ENCODE measurements at places on chromosomes 2 and 18.

GRCh38 chr2:128722489-128722888 is 403.8 kb upstream of the HS6ST1 start:
- no peaks in the 10 kb centered on the region for H3K36me3 ChIP-seq
- H3K27ac ChIP-seq: no peak overlapping the region
- no peak overlapping the region for H3K4me3 ChIP-seq
- peaks cover 17% of the 10 kb centered on the region for H3K4me1 ChIP-seq

DNA sequence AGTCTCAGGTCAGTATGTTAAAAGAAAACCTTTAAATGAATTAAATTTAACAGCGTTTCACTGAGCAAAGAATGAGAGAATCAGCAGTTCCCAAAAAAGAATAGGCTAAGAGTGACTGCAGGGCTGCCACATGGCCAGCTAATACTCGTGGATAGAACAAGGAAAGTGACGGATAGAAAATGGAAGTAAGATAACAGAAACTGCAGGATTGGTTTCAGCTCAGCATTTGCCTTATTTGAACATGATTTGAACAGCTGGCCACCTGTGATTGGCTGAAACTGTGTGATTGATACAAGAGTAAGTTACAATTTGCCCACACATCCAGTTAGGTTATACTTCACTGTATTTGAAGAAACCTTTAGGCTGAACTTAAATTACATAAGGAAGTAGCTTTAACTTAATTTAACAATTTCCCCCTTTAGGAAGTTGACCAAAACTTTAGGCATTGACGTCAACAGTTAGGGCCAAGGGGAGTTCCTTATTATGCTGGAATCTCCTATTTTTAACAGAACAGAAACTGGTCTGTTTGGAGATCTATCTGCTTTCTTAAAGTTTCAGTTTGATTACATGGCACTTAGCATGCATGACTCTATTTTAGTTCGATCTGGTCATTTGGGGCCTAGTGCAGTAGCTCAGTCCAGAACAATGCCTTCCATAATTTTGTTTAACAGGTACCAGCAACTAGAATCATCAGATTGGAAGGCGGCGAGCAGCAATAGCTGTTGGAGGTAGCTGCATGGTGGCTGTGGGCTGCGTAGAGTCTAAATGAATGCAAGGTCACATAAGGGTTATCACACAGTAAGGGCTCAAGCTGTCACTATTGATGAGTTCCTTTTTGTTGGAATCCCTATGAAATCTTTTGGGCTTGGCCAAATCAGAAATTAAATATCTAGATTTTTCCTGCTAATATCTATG is 143.4 kb downstream of the TRIM43 start:
- H3K27ac ChIP-seq: no peak overlapping the region
- H3K4me1 ChIP-seq: no peaks in the 10 kb centered on the region
- peaks cover 33% of the 10 kb centered on the region for H3K27me3 ChIP-seq
- DNase-seq: no peak

- H3K27ac ChIP-seq: no peak overlapping the region
- H3K27me3 ChIP-seq: no peaks in the 10 kb centered on the region
- DNase-seq: no peak
Observed at GRCh38 chr18:55384551-55385275, 203.3 kb downstream of the TCF4 start.

- H3K27me3 ChIP-seq: no peaks in the 10 kb centered on the region
- H3K4me1 ChIP-seq: peaks cover 5% of the 10 kb centered on the region
- H3K36me3 ChIP-seq: no peaks in the 10 kb centered on the region
- H3K27ac ChIP-seq: no peak overlapping the region
- no peak for DNase-seq
Observed at GRCh38 chr2:142170847-142171246, 40.0 kb upstream of the LRP1B start.

DNA sequence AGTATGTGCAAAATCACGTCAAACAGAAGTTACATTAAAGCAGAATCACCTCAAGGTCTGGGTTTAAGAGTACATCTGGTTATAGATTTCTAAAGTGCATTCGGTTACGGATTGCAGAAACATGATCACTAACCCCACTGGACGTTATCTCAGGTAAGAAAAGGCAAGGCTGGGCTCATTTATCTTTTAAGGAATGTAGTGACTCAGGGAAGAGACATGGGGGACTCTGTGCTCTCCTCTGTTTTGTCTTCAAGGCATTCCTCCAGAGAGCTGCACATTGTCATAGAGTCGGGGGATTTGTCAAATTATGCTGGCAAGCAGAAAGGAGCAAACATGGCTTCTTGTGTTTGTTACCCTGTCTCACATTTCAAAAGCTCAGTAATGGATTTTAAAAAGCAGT is 14.3 kb downstream of the WDSUB1 start:
- H3K27ac ChIP-seq: peak overlapping the region; percentile 97
- peaks cover 28% of the 10 kb centered on the region for H3K36me3 ChIP-seq

GRCh38 chr2:140988597-140988996 is 1142.2 kb downstream of the LRP1B start:
- no peaks in the 10 kb centered on the region for H3K27me3 ChIP-seq
- no peak overlapping the region for H3K27ac ChIP-seq
- no peaks in the 10 kb centered on the region for H3K36me3 ChIP-seq
- H3K4me3 ChIP-seq: no peak overlapping the region
- H3K4me1 ChIP-seq: no peaks in the 10 kb centered on the region

- DNase-seq: no peak
- H3K4me3 ChIP-seq: no peak overlapping the region
- H3K27me3 ChIP-seq: no peaks in the 10 kb centered on the region
- H3K27ac ChIP-seq: peak overlapping the region; percentile 74
- peaks cover 17% of the 10 kb centered on the region for H3K36me3 ChIP-seq
- H3K4me1 ChIP-seq: peaks cover 19% of the 10 kb centered on the region
Observed at GRCh38 chr2:217972490-217972889, 30.3 kb downstream of the TNS1 start.

- peaks cover 23% of the 10 kb centered on the region for H3K4me1 ChIP-seq
- no peak for DNase-seq
- H3K36me3 ChIP-seq: no peaks in the 10 kb centered on the region
- no peak overlapping the region for H3K27ac ChIP-seq
- H3K27me3 ChIP-seq: peaks cover 2% of the 10 kb centered on the region
Observed at GRCh38 chr2:24985511-24985910, 13.8 kb upstream of the DNAJC27 start.

- no peak overlapping the region for H3K4me3 ChIP-seq
- no peak overlapping the region for H3K27ac ChIP-seq
- peaks cover 16% of the 10 kb centered on the region for H3K4me1 ChIP-seq
- no peaks in the 10 kb centered on the region for H3K27me3 ChIP-seq
Observed at GRCh38 chr2:145190031-145190703, 670.2 kb upstream of the ZEB2 start.

GRCh38 chr2:203126996-203127395 is 111.8 kb upstream of the CYP20A1 start:
- peak overlapping the region; percentile 91 for H3K27ac ChIP-seq
- DNase-seq: no peak
- no peak overlapping the region for H3K4me3 ChIP-seq
- peaks cover 14% of the 10 kb centered on the region for H3K4me1 ChIP-seq
- H3K36me3 ChIP-seq: peaks cover 21% of the 10 kb centered on the region

DNA sequence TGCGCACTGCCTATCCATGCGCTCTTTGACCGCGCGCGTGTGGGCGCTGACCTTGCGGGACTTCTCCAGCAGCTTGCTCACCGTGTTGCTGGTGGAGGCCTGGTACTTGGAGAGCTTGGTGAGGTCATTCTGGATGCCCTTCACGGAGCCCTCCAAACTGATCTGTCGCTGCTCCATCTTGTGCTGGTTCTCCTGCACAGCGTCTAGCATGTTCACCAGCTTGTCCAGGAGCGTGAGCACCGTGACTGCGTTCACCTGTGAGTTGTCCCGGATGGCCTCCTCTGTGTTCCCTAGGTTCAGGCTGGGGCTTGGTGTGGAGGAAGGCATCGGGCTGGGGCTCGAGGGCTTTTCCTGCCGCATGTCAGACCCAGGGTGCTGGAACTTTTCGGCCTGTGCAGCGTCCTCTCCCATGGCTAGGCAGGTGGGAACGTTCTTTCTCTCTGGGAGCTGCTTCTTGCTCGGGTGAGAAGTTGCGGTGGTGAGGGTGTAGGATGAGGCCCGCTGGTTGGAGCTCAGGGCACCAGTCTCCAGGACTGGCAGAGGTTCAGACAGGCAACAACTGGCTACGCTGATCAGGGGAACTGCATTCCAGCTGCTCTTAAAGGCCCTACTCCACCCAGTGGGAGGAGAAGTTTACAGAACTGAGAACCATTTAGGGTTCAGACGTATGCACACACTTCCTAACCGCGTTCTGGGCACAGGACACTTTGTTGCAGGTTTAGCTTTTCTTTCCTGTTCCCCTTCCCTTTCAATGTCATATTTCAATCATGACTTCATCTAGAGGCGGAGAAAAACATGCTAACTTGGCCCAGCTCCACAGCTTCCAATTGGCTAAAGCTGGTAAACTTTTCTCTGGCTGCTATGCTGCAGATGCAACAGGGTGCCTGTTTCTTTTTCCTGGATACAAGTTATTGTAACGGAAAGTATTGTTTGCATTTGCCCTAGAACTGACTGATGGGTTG is at the start of gene CAVIN2:
CAVIN2 (minus strand) TSS at position 574 of the 962 bp plus-strand sequence; CDS start at position 411, 163 bp downstream.
- no peak for DNase-seq
- peak within 1 kb of the TSS; percentile 47 for H3K27ac ChIP-seq
- no peak within 1 kb of the TSS for H3K4me3 ChIP-seq
- H3K27me3 ChIP-seq: no peaks in the 10 kb centered on the region
- no peaks in the 10 kb centered on the region for H3K36me3 ChIP-seq
- H3K4me1 ChIP-seq: peaks cover 34% of the 10 kb centered on the region

DNA sequence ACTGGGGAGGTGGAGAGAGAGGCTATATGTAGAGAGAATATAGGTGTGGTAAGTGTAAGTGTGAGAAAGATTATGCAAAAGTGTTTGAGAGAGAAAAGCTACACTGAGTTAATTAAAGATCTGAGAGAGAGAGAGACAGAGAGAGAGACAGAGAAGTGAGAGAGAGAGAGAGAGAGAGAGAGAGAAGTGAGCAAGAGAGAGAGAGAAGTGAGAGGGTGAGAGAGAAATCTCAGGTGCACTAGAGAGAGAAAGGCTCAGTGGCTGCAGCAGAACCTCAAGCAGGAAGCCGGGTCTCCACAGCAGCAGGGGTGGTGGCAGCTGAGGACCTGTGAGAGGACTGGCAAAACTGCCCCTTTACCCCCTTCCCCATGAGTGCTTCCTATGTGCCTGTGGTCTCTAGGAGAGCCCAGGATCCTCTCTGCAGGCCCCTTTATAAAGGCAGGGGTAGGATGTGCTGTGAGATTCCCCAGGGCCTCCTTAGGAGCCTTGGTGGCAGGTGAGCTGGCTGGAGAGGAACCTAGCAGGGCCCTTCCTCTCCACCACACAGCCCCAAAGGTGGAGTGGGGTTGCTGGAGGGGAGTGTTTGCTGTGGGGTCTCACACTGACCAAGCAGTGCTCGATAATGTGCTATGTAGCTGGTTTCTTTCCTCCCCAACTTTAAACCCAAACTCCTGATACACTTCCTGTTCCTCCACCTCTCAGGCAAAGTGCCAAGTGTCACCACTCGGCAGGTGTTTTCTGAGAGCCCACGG is 52.6 kb downstream of the SLC4A5 start:
- H3K4me3 ChIP-seq: no peak overlapping the region
- H3K27me3 ChIP-seq: no peaks in the 10 kb centered on the region
- DNase-seq: no peak
- H3K27ac ChIP-seq: no peak overlapping the region

DNA sequence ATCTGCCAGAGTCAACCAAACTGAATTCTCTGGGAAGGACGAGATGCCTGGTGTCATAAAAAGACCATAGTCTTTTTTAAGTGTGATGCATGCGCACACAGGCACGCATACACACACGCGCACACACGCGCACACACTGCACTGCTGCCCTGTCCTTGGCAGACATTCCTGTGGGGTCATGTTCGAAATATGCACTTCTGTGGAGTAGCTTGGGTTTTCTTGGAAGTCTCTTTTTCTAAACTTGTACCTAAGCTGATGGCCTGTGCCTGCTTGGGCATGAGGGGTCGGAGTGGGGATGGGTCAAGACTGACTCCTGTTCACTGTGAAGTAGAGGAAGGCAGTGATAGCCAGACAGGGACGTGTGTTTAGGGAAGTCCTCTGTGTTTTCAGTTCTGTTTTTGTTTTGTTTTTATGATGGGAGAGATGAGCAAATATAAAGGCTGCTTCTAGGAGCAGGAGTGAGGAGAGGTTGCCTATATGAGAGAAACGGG is 4.0 kb upstream of the RMC1 start:
- H3K27ac ChIP-seq: no peak overlapping the region
- H3K36me3 ChIP-seq: no peaks in the 10 kb centered on the region
- no peak for DNase-seq
- peaks cover 15% of the 10 kb centered on the region for H3K4me1 ChIP-seq
- H3K27me3 ChIP-seq: no peaks in the 10 kb centered on the region

GRCh38 chr2:68837164-68837860 is 33.9 kb downstream of the BMP10 start:
- H3K4me3 ChIP-seq: no peak overlapping the region
- H3K27ac ChIP-seq: no peak overlapping the region
- H3K27me3 ChIP-seq: peaks cover 8% of the 10 kb centered on the region

- H3K27ac ChIP-seq: no peak overlapping the region
- no peaks in the 10 kb centered on the region for H3K36me3 ChIP-seq
- DNase-seq: no peak
- H3K4me1 ChIP-seq: no peaks in the 10 kb centered on the region
Observed at GRCh38 chr18:2096551-2096950, 474.8 kb downstream of the METTL4 start.

DNA sequence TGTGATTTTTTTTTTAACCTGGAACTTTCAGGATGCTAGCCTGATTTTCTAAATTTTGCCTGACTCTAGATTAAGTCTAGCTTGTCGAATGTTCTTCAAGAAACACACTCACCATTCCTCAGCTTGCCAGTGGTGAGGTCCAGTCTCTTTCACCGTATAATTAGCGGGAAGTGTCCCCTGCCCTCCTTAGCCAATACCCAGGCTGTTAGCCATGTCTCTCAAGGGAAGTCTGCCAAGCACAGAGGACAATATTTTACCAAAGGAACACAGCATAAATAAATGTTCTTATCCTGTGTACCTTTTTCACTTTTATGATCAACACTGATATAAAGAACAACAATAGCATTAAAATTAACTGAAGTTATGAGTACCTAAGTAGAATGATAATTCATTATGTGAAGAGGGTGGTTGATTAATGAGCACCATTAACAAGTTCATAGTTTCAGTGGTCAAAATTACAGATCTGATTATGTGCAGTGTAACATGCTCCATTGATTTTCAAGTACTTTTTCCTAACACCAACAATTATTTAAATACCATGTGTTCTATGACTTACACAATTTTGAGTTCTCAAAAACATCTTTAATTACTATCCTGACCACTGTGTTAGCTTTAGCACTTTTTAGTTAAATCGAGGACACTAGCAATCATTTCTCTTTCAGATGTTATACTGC is 445.8 kb upstream of the RAB12 start:
- DNase-seq: no peak
- H3K4me3 ChIP-seq: no peak overlapping the region
- H3K4me1 ChIP-seq: peaks cover 2% of the 10 kb centered on the region
- H3K27ac ChIP-seq: no peak overlapping the region

Measured in mesothelial cell of epicardium (in vitro differentiated cells).